ENCODE measurements at places on chromosomes 3 and 15.

GRCh38 chr3:157387708-157388435, 48.8 kb upstream of the PTX3 start:
- DNase-seq, result no peak

- no peak for DNase-seq
Observed at GRCh38 chr3:125194061-125194848, 18.3 kb downstream of the SLC12A8 start.

GRCh38 chr3:86814321-86814720, 176.6 kb downstream of the VGLL3 start:
- DNase-seq, result no peak

- no peak for DNase-seq
Observed at GRCh38 chr15:29942143-29942542, 119.9 kb upstream of the TJP1 start.

DNA sequence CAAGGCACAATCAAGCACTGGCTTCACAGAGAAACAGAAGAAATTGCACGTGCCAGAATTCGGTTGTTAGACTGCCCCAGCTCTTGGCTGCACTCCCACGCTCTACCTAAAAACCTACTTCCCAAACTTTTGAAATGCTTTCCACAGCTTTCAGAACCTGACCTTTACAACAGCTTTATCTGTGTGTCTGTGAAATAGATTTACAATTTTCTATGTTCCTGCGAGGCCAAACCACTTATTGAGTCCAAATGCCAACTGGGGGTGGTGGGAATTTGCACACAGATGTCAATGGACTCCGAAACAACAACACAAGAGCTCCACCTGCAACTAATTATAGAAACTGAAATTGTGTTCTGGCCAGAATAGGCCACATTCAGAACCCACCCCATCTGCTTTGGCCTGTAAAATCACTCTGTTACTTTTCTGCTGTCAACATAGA, 44.6 kb downstream of the ERC2 start:
- DNase-seq, result no peak

GRCh38 chr3:122681974-122682409, 1.4 kb downstream of the PARP14 start:
- DNase-seq, result no peak

GRCh38 chr3:188389711-188390342, 235.9 kb downstream of the LPP start:
- DNase-seq, result no peak

DNA sequence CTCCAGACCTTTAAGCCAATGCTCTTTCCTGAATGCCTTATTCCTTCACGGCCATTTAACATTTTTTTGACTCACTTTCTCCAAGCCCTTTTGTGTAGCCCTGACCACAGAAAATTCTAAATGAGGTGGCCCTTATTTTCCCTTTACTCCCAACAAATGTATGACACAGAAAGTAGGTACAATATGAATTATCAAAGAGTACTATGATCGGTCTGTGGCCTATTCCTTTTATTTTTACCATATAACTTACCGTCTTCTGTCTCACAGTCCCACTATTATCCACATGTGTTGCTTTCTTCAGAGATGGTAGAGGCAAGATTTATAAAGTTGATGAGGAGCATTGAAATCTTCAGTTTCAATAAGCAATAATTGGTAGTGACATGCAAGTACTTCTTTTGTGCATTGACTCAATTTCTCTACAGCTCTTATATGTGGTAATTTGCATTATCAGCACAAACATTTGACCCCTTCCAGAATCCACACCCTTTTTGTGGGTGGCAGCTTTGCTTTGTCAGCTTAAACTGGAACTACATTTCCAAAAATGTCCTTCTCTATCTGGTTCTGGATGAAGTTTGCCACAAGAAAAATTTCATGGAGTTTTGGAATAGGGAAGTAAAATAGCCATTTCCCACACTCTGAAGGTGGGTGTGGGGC, 143.8 kb upstream of the GADL1 start:
- DNase-seq, result no peak

GRCh38 chr3:30681649-30682211, 75.3 kb downstream of the TGFBR2 start:
- no peak for DNase-seq

- no peak for DNase-seq
Observed at GRCh38 chr3:135916310-135916709, 49.2 kb upstream of the PPP2R3A start.

DNA sequence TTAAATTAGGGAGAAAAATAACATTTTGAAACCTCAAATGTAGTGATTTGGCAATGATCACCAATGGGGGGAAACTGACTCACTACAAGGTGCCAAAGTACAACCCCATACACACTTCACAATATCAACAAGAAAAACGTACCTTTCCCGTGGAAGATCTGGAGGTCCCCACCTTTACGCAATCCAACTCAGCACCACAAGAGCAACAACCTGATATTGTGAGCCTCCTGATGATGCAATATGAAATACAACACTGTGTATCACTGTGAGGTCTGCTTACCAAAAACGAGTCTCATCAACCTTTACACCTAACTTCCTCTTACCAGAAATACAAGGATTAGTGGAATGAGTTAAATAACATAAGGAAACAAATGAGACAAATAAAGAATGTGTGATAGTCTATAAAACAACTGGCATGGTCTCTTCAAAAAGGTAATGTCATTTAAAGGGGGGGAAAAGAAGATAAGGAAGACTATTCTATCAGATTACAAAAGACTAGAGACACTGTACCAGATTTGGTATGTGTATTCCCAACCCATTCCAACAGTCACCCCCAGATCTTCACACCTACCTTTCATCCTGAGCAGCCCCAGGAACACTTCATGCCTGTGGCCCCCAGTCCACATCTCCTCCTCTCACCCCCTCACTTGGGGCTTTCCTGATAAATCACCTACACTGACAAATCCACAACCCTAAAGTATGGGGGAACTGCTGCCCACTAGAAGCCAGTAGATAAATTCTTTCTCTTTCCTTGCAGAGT, 27.7 kb downstream of the DLG1 start:
- no peak for DNase-seq

GRCh38 chr3:188154014-188154808, at the start of gene LPP:
Gene LPP (plus strand): TSS chr3:188154157. CDS start chr3:188406121, 251,964 bp downstream.
- peak; percentile 50 for DNase-seq

GRCh38 chr3:136852180-136852579, 9.8 kb upstream of the NCK1 start:
- DNase-seq, result no peak

DNA sequence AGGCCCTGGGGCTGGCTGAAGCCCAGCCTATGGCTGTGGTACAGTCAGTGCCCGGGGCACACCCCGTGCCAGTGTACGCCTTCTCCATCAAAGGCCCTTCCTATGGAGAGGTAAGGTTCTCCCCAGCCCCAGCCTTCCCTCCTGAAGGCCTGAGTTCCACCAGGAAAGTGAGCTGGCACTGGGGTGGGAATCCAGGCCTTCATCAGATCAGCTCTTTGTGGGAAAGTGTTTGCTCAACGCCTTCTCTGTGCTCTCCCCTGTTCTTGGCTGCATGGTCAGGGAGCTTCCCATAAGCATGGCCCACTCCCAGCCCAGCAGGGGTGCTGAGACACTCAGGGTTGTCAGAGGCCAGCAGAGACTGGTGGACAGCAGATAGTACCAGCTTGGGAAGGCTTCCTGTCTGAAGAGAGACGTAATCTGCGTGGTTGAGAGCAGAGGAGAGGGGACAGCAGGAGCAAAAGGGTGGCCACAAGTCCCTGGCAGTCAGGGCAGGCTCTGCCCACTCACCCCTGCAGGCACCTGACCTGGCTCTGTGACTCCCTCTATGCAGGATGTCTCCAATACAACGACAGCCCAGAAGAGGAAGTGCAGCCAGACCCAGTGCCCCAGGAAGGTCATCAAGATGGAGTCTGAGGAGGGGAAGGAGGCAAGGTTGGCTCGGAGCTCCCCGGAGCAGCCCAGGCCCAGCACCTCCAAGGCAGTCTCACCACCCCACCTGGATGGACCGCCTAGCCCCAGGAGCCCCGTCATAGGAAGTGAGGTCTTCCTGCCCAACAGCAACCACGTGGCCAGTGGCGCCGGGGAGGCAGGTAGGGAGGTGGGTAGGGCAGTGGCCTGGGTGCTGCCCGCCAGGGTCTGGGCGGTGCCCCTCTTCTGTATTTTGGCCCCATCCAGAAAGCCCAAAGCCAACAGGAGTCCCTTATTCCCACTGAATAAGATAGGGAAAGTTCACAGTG, 38.4 kb downstream of the PML start:
- no peak for DNase-seq

Measured in stimulated activated CD8-positive, alpha-beta memory T cell treated with anti-CD3 and anti-CD28 coated beads, Interleukin-4, amount 100 ng/mL, for 1 hour (primary cell).